Stimulated activated CD4-positive, alpha-beta T cell treated with anti-CD3 and anti-CD28 coated beads, Interleukin-2, amount 100 ng/mL, for 24 hours (primary cell): ENCODE measurements at places on chromosomes 7 and 10.
A peak's percentile ranks its signal among the peaks of the same experiment; 100 is the strongest.

GRCh38 chr7:47432671-47433563 is 149.0 kb downstream of the TNS3 start:
- no peak for DNase-seq

DNA sequence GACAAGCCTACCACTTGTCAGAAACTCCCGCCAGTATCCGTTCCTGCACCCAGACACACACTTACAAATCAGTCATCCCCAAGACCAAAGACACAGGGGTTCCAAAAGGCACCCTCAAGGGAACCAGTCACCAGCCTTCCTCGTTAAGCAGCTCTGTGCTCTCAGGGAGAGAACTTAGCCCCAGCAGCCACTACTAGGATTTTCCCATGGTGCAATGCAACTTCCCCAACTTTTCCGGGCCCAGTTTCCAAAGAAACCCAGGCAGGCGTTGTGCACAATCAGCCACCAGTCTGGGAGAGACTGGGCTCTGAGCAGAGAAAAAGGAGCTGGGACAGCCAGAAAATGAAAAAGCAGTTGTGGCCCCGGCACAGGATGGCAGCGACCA is 1.2 kb downstream of the DLG5 start:
- no peak for DNase-seq

- DNase-seq: no peak
These were observed 154.7 kb upstream of the AOAH start for GRCh38 chr7:36879021-36879420.

- DNase-seq: no peak
These were observed 75.9 kb upstream of the HGF start for GRCh38 chr7:81845744-81846241.

DNA sequence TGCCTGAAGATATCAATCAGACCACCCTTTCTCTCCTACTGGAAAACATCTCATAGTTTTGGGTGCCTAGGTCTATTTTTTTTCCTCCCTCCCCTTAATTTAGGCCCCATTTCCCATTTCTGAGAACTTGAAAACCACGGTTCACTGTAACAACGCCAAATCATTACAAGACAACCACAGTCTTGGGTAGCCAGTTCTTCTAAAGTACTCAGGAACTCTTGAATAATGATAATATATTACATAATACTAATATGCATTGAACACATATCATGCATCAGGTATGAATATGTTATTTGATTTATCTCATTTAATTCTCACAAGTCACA is 185.1 kb upstream of the ADO start:
- no peak for DNase-seq

GRCh38 chr10:18743926-18744325 is 84.7 kb downstream of the ARL5B start:
- no peak for DNase-seq

DNA sequence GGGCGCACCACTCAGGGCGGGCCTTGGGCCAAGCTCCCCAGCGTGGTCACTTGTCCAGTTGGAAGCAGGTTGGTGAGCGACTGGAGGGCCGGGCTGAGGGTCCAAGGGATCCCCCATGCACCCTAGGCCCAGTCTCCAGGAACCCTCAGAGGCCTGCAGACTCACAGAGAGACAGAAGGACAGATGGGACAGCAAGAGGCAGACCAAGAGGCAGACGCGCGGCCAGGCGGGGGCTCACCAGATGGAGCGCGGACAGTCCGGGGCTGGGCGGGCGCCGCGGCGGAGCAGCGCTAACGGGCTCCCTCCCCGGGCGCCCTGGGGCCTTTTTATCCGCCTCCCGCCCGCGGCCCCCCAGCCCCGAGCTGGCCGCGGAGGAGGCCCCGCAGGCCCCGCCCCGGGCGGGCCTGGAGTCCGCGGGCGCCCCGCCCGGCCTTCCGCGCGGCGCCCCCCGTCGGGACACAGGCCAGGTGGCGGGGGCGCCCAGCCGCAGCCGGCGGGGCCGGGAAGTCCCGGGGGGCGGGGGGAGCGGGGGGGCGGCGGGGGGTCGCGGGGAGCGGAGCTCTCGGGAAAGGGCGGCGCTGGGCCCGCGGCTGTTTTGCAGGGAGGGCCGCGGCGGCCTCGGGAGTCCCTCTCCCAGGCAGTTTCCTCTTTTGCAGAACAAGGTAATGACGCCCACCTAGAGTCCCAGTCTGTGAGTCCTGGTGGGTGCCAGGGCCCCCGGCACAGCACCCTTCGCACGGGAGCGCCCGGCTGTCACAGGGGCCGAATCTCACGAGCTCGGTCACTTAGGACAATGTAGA is at the start of gene LOXL4:
Gene LOXL4 (minus strand): TSS at position 301 of the 800 bp plus-strand sequence. CDS start 5,175 bp downstream, outside the sequence.
- DNase-seq: no peak

GRCh38 chr7:48087349-48087748 is 1.7 kb upstream of the UPP1 start:
- DNase-seq: no peak

- DNase-seq: no peak
These were observed 1.6 kb upstream of the NRG3 start for GRCh38 chr10:81873231-81873931.

DNA sequence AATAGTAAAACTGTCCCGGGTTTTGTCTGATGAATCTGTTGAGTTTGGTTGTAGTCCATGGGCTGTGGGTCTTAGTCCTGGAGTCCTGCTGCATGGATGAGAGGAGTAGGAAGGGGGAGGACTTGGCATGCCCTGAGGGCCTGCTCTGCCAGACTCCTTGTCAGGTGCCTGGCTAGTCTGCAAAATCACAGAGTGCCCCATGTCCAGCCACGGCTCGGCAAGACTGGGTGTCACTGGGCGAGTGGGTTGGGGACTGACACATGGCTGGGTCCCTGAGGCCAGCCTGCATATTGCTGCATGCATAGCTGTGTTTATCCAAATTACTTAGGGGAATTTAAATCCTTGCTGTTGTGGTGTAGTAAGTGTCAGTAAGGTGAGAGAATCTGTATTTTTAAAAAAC is 9.7 kb downstream of the MINDY4 start:
- DNase-seq: no peak

DNA sequence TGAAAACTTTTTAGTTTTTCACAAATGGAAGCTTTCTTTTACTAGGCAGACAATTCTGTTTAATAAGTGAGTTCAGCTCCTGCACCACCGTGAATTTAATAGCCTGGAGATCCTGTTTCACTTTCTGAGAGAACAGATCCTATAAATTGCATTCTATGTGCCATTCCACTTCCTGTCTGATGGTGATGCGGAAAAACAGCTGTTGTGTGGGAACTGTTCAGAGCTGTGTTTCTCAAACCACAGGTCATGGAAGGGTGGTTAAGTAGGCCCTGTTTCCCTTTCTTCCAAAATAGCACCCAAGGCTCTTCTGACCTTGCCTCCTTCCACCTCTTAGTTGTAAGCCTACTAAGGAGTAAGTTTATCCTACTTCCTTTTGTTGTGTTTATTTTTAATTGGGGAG is 97.2 kb upstream of the DKK1 start:
- no peak for DNase-seq

- DNase-seq: no peak
These were observed 46.3 kb downstream of the CUL2 start for GRCh38 chr10:35043796-35044344.

- no peak for DNase-seq
These were observed 226.4 kb downstream of the FGFR2 start for GRCh38 chr10:121371836-121372235.

GRCh38 chr7:47441796-47442604 is 139.9 kb downstream of the TNS3 start:
- DNase-seq: no peak

DNA sequence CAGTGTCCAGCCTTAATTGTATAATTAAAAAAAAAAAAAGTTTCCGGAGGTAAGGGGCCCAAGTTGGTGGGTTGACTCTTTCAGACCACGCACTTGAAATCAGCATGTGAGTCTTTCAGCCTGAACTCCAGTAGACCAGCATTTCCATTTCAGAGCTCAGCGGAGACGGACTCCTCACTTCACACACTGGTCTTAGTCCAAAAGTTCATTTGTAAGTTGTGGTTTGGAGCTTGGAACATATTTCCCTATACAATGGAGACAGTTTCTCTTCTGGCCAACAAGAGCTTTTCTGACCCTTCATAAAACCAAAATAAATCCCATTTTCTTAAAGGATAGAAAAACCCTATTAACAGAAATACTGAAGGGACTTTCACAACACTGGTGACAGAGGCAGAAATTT is 41.0 kb downstream of the ATXN7L1 start:
- no peak for DNase-seq

DNA sequence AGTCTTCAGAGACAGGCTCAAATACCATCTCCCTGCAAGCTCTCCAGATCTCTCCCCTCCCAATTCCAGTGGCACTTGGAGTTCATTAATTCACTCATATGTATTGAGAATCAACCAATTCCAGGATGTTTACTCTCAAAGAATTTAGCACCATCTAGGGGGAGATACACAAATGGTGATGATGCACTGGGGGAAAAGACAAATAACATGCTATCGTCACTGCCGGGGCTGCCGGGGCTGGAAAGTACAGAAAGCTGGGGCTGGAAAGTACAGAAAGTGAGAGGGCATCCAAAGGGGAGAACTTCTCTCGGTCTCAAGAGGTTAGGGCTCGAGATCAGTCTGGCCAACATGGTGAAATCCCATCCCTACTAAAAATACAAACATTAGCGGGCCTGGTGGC is 118.7 kb downstream of the MKX start:
- DNase-seq: no peak

DNA sequence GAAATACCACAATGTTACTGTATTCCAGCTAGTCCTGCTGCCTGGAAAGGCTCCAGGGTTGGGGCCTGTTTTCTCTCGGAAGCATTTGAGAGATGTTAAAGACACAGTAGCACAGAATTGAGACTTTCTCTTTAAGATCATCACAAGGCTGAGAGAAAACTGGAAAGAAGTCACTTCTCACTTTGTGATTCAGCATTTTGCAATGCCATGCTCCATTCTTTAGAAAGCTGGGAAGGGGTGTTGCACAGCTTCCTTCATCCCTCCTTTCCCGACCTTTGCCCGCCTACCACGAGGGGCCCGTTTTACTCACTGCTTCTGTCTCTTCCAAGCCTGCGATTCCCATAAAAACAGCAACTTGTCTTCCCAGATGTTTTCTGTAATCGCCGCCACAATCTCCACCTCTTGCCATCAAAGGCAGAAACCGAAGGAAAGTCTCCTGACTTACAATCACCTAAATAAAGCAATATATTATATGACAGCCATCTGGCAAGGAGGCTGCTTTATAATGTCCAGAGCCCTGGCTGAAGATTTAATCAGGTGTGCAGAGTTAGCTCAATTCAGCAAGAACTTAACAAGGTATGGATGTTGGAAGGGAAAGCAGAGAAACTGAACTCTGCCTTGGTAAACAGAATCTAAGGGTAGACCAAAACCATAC is 18.9 kb downstream of the NOD1 start:
- no peak for DNase-seq

DNA sequence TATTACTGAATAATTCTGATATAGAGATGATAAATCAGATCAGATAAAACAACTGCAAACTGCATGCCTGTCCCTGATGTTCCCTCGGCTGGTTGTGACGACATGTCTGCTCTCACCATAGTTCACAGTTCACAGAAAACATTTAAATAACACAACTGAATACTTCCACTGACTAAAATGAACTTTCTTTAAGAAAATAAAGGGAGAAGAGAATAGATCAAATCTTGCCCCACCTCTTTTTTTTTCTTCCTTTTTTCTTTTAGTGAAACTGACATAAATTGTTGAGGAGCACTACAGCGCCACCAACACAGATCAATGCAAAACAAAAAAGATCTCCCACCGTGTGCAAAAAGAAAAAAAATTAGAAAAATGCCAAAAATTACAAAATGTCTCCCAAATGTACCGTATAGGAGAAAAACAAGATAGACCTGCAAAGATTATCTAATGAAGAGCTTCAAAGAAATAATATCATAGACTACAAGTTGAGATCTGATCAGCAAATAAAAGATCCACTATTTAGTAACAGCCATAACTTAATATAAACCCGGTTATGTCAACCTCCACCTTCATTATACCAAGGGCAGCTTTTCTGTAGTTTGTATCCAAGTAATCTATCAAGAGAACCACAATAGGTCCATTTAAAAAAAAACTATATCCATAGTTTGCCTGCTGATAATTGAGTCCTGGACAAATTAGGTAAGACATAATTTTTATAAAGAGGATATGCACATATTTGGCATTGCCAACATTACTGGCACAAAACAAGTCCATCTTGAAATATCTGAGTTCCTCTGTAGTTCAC is 30.7 kb upstream of the EPC1 start:
- DNase-seq: no peak

DNA sequence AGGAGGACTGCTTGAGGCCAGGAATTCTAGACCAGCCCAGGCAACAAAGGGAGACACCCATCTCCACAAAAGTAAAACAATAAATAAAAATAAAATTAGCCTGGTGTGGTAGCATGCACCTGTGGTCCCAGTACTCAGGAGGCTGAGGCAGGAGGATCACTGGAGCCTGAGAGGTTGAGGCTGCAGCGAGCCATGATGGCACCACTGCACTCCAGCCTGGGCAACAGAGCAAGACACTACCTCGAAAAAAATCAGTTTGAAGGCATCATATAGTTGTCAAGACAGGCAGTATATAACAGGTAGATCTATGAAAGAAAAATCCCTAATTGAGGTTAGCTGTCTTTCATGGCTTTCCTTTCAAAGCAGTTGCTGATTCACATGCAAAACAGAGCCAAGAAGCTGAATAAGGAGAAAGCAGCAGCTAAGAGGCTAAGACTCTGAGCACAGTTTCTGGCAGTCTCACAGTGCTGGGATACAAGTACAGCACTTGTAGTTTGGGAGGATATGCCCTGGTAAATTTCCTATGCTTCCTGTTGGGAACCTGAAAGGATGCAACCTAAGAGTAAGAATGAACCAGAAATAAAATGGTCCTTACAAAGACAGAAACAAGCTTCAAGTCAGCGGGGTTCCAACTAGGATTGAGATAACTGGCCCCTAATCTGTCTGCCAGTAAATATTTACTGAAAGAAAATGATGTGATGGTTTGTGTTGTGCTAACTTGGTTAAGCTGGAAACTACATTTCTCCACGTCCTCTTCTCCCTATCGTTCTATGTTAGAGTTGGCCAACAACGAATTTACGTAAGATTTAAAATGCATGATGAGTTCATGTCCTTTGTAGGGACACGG is 368.5 kb upstream of the HPS1 start:
- DNase-seq: no peak

- DNase-seq: no peak
These were observed 125.6 kb downstream of the NT5C2 start for GRCh38 chr10:103067484-103067883.

DNA sequence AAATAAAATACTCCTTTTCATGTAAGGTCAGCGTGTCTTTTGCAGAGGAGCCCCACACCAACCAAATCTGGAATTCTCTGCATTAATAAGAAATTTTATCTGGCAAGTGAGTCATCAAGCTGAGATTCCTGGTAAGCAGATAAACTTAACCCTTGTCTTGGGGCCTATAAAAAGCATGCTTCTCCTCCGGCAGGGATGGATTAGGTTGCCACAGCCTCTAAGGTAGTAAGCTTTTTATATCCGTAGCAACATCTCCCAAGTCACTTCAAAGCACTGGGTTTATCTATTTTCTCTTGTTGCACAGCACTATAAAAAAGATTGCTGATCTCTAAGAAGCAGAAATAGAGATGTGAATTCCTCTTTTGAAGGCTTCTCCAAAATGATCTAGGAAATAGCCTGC is 202.8 kb upstream of the NOBOX start:
- no peak for DNase-seq

GRCh38 chr7:73738220-73738611 is 386 bp downstream of the ABHD11 start:
- DNase-seq: peak; percentile 73

GRCh38 chr7:29346231-29346978 is 151.8 kb downstream of the CHN2 start:
- DNase-seq: no peak
